ENCODE measurements at places on chromosomes 12 and 14.

- DNase-seq: no peak
These were observed 26.8 kb upstream of the CLIP1 start for GRCh38 chr12:122449317-122449716.

DNA sequence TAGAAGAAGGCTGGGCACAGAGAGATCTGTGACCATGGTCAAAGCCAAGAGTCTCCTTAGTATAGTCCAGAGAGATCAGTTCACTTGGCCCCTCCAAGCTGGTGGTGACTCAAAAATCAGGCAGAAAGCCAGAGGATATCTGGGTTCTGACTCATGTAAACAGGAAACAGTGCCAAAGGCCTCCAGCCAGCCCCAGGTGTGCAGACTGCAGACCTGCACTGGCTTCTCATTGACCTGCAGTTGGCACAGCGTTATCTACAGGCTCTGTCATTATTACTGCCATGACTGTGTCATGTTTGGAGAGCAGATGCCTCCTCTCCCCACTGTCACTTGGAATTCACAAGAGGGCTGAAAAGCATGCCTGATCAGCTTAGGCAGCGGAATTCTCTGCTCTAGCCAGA lies 295.7 kb upstream of the PRKD1 start:
- DNase-seq: no peak

- no peak for DNase-seq
These were observed 166.5 kb upstream of the RASSF8 start for GRCh38 chr12:25792031-25792430.

GRCh38 chr12:53825246-53826081 lies 73.7 kb upstream of the CISTR start:
- DNase-seq: no peak

- DNase-seq: no peak
These were observed 89.6 kb downstream of the FBXW8 start for GRCh38 chr12:117000316-117000715.

DNA sequence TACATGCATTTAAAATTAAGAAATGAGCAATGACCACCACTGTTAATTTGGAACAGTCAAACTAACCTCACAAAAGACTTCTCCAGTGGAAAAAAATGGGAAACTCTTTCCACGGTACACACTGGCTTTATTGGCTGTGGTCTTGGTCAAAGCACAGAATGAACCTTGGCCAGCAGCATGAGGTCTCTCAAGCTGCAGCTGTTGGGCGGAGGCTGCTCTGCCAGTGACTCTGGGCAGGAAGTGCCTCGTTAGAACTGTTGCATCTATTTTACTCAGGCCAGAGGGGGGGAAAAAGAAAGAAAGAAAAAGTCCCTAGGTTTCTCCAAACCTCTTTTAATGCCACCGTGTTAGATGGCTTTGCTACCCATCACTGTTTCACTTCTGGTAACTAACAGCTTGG lies 279.8 kb upstream of the DIO2 start:
- no peak for DNase-seq

- no peak for DNase-seq
These were observed 44.8 kb downstream of the SLC17A8 start for GRCh38 chr12:100401660-100402059.

GRCh38 chr12:86389949-86390348 lies 133.8 kb upstream of the MGAT4C start:
- no peak for DNase-seq

GRCh38 chr12:24760162-24760561 lies 188.7 kb downstream of the BCAT1 start:
- no peak for DNase-seq

- DNase-seq: no peak
These were observed 230.8 kb upstream of the NAV3 start for GRCh38 chr12:77599782-77600467.

DNA sequence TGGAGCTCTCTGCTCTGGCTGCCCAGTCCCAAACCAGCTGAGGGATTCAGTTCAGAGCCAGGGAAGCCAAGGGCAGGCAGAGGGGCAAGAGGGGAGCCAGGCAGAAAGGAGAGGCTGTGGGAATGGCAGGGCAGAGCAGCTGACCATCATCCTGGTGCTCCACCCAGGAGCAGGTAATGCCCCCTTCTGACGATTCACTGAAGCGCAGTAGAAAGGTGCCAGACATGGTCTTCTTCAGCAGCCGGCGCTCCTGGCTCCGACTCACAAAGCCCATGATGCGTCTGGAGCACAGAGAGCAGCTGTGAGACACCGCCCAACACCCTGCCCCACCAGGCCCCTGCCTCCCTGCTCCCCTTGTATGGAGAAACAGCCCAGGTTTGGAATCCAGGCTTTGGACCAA lies 8.0 kb downstream of the IL23A start:
- DNase-seq: no peak

DNA sequence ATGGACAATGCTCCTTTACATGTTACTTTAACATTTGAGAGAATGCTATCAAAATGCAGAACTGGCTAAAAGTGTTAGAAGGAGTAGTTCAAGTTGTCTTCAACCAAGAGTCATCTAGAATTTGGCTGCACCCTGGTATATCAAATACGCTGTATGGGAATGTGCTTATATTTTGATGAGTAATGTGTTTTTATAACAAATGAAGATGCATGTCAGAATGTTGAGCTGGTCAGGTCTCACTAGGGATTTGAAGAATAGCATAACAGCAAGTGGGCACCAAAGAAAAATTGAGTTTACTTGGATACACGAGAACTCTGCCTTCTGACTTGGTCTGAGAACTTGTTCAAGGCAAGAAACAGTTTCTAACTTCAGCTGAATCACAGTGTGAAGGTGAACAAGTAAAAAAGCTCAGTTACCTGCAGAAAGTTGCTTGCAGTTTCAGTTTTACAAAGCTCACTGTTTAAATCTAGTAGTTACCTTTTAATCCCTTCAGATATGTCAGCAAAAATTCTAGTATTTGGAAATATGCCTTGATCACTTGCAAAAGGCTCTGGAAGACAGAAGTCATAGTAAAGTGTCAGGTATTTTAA lies 82.3 kb downstream of the PDE3A start:
- DNase-seq: no peak

DNA sequence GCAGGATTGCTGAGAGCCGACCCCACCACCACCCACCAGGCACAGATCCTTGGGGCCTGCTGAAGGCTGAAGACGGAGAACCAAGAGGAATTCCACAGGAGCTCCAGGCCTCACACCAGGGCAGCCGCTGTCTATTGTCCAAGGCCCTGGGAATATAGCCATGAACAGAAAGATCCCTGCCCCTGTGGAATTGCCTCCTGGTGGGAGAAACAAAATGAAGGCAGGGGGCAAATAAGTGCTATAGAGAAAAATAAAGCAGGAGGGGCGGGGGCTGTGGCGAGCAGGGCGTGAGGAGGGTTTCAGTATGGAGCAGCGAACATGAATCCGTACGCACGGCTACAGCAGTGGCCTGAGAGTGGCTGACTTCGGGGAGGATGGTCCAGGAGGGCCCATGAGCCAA lies 96.1 kb downstream of the EML1 start:
- no peak for DNase-seq

GRCh38 chr12:57840726-57841125 lies 5.8 kb downstream of the CTDSP2 start:
- DNase-seq: no peak

GRCh38 chr14:104344818-104345620 lies 206.6 kb downstream of the KIF26A start:
- DNase-seq: no peak
